ENCODE measurements at places on chromosomes 2 and 18.

DNA sequence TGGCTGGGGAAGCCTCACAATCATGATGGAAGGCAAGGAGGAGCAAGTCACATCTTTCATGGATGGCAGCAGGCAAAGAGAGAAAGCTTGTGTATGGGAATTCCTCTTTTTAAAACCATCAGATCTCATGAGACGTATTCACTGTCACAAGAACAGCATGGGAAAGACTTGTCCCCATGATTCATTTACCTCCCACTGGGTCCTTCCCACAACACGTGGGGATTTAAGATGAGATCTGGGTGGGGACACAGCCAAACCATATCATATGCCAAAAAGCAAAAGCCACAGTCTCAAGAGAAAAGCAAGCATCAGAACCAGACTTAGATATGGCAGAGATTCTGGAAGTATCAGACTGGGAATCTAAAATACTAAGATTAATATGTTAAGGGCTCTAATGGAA, 30.0 kb upstream of the SCRN3 start:
- DNase-seq, result no peak

DNA sequence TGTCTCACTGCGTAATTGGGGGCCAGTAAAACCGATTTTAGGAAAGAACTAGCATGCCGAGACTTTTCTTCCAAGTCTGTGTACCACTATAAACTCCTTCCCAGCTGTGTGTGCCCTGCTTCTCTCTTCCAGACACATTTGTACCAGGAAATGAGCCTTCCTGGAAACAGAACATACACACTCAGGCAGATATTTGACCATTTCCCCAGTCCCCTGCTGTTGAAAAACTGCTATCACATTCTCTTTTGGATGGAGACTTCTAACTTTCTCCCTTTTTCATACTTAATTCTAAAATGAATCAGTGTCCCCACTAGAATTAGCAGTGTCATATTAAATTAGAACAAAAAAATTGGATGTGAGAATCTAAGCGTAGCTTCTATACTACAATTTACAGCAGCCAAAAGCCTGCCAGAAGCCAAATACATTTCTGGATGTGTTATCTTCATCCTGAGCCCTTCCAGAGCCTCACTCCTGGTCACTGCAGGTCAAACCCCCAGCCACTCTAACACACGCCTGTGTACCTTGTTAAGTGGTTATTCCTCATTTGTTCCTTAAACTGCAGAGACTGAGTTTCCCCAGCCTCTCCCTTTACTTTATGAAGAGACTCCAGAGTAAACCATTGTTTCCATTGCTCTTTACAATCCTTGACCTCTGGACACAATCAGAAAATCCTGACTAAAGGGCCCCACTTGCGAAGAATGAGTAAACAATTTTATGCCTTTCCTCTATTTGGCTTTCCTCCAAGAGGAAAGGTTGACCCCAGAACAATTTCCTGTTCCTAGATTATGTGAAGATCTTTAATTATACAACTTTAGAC, 20.4 kb downstream of the DSG4 start:
- no peak for DNase-seq

DNA sequence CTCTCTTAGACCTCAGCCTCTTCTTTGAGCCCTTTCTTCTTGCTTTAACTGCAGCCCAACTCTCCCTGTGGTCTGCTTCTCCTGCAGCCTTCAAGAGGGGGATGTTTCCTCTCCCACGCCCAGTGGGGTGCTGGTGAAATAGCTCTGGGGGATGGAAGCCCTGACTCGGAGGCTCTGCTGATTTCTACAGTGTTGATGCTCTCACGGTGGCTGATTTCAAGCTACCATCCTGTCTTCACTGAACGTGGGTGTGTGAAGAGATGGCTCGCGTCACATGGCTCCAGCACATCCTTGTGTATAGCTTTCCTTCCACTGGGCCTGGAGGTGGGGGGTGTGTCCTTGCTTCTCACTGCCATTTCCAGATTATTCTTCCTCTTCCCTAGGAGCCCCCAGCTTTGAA, 20.0 kb downstream of the MPP4 start:
- no peak for DNase-seq

GRCh38 chr18:69399253-69399652, 1.4 kb upstream of the DOK6 start:
- DNase-seq, result no peak

DNA sequence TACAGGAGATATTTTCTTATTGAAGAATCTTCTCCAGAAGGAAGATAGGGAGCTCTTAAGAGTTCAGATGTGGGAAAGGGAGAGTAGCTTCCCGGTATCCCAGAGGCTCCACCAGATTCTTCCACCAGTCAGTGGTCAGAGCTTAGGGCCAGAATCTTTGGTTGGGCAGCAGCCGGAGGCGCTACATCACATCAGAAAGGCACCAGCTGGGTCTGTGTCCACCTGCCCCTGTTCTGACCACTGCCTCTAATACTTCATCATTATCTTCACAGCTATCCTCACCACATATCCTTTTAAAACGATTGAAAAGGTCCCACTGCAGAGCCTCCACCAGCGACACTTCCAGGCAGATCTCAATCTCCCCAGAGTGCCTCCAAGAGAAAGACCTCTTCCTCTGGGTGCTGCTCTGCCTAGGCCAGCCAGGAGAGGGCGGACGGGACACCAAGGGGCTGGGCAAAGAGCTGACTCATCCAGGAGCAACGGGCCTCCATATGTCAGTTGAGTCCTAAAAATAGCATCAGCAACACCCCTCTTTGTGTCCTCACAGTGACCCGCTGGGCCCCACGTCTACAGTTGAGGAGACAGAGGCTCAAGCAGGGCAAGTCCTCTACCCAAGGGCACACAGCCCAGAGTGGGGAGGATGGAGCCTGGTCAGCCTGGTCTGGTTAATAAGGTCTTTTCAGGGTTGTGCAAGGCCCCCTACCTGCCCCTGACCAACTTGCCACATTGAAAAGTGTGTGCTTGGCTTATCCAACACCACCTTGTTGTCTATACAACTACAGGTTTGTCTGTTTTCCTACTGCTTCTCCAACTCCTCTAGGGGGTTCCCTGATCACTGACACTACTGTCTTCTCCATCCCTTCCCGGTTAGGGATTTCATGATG, 81.2 kb downstream of the ADD2 start:
- no peak for DNase-seq

Data from activated CD8-positive, alpha-beta memory T cell treated with anti-CD3 and anti-CD28 coated beads, Interleukin-2, amount 50 U/mL, for 4 hours (primary cell).